ENCODE measurements at places on chromosomes 16 and 17.

GRCh38 chr17:17402558-17402957 lies 74.2 kb upstream of the MED9 start:
- no peak for DNase-seq

DNA sequence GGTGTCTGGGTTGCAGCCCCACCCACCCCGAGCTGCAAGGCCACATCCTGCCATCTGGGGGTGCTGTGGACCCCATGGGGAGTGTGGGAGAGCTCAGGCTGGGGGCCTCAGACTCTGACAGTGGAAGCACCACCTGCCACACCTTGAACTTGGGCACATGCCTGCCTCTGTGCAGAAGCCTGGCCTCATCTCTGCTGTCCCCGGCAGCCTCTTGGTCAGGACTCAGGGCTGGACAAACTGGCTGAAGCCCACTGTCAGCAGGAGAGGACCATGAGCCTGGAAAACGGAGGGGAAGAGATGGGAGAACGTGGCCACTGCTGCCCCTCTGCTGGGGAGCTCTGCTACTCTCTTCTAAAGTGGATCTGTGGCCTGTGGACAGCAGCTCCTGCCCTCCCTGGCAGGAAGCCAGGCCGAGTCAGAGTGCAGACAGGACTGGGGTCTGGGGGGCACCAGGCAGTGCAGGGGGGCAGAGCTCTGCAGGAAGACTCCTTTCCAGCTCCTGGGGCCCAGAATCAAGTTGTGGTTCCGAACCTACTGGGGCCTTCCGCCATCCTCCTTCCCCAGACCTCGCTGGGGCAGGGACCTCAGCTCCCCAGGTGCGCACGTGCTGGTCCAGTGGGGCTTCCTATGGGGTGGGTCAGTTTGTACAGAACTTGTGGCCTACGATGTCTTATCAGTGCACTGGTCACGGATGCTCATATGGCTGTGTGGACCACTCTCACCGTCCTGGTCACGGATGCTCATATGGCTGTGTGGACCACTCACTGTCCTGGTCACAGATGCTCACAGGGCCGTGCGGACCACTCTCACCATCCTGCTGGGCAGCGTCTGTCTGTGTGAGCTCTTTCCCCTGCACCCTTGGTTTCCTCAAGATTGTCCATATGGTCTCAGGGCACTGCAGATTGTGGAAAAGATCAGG lies 207.7 kb downstream of the LAT start:
- no peak for DNase-seq

- no peak for DNase-seq
Measured at GRCh38 chr17:28573521-28573920, 2.2 kb upstream of the PIGS start.

DNA sequence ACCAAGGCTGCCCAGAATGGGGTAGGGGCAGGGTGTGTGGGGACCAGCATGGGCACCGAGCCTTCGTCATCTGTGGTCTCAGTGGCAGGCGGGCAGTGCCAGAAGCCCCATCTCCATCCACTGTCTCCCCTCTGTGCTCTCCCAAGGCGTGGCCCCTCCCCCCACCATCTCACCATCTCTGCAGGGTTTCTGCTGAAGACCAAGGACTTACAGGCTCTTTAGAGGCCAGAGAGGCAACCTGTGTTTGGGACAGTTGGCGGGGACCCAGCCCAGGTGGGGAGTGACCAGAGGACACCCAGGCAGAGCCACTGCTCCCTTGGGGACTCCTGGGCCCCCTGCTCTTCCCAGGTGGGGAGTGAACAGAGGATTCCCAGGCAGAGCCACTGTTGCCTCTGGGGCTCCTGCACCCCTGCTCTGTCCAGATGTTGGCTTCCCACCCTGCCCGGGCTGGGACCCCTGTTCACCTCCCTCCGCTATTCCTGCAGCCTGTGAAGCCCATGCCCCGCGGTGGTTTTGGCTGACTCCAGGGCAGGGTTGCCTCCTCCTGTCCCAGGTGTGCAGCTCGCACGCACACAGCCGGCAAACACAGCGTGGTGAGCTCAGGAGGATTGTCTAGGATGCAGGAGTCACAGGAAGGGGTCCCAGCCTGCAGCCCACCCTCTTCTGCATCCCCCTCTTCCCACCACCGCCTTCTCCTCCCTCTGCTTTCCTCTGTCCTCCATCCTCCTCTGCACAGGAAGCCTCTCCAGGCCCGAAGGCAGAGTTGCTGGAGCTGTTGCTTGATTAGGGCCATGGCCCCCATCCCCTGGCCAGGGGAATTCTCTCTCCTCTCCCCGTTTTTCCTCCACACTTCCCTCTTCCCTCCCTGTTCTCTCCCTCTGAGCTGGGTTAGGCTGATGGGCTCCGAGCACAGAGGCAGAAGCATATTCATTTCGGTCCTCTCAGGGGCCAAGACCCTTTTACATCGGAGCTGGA lies 45.0 kb downstream of the SLC7A5 start:
- no peak for DNase-seq

DNA sequence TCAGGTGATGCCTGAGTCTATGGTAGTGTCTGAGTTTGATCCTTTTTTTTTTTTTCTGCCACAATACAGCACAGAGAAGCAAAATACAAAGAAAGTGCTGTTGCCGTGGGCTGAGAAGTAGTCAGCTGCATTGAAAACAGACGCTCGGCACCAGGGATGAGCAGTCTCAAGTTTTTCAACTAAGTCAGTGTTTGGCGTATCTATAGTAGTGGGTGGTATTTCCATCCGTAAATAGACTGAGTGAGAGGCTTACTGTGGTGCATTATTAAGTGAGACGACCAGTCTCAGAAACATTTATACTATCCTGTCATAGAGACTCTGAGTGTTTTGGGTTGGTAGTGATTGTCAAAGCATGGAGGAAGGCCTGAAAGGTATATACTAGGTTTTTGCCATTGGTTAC lies 221.3 kb downstream of the SNX29 start:
- no peak for DNase-seq

DNA sequence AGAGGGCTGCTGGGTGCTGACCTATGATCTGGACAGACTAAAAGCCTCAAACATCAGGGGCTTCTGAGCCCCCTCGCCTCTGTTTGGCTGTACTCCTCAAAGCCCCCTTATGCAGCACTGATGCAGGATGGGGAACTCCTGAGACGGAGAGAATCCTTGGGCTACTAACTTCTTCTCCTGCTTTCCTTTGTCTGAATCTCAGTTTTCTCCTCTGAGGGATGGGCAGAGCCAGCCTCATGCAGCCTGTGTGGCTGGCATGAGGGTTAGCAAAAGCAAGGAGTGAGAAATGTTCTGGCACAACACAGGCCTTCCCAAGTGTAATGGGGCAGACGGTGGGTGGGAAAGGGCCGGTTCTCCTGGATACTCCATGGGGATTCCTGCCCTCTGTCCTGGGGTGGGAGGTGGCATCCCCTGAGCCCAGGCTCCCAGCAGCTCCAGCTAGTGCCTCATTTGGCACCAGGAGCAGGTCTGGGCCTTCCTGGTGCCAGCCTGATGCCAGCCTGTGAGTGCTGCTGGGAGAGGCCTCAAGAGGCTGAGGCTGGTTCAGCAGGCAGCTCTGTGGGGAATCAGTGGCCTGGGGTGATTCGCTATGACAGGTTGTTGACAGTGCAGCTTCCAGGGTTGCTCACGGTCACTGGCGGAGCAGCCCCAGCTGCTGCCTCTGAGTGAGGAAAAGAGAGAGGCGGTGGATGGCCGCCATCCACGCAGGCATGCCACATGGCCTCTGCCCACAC lies 4.0 kb upstream of the BRD7 start:
- no peak for DNase-seq

DNA sequence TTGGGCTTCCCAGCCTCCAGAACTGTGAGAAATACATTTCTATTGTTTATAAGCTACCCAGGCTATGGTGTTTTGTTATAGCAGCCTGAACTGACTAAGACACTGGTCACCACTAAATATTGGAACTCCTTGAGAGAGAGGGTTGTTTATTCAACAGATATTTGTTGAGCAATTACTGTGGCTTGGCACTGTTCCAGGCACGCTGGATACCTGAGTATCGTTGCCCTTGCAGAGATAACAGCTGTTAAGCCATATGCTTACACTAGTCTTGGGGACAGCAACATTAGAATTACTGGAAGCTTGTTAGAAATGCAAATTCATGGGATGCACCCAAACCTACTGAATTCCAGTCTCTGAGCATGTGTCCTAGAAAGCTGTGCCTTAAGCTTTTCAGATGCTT lies 230.7 kb downstream of the HS3ST4 start:
- DNase-seq: no peak

DNA sequence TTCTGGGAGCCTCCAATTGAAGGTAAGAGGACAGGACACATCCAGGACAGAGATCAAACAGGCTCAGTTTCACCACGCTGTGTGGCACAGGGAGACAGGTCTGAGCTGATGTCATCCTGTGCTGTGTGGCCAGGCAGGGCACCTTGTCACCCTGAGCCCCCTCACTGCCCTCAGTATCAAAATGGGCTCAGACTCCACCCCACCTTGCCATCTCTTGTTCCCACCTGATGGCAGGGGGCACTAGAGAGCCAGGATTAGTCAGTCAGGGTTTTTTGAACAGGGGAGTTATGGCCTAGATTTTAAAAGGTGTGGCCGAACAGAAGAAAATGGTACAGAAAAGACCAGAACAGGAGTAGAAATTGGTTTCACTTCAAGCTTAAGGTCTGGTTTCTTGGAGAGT lies 2.6 kb downstream of the KAT2A start:
- DNase-seq: peak; percentile 42

GRCh38 chr17:1289695-1290094 lies 10.2 kb downstream of the TRARG1 start:
- no peak for DNase-seq

DNA sequence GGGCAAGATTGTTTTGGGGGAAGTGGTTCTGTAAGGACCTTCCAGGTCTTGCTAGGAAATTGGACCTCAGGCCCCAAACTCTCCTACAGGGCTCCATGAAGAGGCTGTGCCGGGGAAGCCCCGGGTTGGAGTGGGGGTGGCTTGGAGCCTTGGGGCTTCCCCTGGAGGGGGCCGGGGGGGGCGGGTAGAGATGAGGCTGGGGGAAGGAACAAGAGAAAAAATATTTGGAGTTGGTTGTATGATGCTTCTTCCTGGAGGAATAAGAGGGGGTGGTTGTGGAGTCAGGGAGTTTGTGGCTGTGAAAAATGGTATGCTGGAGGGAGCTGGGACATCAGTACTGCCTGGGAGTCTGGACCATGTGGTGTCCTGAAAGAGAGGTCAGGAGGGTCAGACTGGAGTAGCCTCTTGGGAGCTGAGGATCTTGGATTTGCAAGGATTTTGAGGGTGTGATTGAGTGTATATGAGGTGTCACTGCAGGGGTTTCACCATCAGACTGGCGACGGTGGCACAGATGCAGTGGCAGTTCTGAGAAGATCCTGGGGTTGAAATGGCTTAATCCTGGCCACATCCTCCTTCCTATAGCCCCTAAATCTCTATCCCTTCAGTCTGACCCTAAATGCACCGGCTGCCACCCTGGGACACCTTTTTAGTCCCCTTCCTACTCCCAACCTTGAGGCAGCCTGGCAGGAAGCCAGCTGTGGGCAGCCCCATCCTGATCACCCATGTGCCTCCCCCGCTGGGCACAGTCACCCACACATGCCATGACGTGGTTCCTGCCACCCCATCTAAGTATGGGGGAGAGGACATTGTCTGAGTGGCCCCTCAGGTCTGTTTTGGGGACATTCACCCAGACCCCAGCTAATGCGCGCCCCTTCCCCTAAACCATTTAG lies 10.9 kb downstream of the RARA start:
- DNase-seq: peak; percentile 74

- DNase-seq: no peak
Measured at GRCh38 chr16:57190136-57190535, 4.0 kb downstream of the RSPRY1 start.

GRCh38 chr16:64865069-64865696 lies 256.7 kb downstream of the CDH11 start:
- no peak for DNase-seq

DNA sequence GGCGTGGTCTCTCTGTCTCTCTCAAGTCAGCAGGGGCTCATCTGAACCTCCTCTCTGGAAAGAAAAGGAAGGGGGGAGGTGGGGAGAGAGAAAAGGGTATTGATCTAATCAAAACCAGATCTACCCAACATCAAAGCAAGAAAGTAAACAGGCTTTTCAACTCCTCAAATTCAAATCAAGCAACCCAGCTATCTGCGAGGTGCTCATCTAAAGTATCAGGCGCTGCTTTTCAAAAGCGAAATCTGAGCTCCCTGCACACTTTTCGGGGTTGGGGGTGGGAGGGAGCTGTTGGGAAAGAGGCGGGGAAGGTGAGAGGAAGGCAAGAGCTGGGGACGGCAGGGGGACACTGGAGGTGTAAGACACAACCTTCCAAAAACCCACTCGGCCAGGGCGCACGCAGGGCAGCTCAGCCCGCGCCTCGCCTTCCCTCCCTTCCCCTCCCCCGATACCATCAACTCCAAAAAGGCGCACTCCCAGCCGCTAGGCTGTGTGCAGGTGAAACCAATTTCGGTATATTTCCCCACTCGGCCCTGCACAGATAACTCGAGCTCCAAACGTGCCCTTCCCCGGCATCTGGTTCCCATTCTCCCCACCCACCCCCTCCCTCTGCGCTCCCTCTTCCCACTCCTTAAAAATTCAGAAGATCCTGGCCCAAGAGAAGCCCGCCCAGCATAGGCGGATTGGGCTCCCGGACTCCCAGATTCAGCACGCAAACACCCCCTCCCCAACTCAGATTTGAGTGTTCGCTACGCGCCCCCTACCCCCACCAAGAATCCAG lies 2.6 kb downstream of the AXIN2 start:
- DNase-seq: no peak

- DNase-seq: no peak
Measured at GRCh38 chr17:27379888-27380533, 76.2 kb upstream of the KSR1 start.

DNA sequence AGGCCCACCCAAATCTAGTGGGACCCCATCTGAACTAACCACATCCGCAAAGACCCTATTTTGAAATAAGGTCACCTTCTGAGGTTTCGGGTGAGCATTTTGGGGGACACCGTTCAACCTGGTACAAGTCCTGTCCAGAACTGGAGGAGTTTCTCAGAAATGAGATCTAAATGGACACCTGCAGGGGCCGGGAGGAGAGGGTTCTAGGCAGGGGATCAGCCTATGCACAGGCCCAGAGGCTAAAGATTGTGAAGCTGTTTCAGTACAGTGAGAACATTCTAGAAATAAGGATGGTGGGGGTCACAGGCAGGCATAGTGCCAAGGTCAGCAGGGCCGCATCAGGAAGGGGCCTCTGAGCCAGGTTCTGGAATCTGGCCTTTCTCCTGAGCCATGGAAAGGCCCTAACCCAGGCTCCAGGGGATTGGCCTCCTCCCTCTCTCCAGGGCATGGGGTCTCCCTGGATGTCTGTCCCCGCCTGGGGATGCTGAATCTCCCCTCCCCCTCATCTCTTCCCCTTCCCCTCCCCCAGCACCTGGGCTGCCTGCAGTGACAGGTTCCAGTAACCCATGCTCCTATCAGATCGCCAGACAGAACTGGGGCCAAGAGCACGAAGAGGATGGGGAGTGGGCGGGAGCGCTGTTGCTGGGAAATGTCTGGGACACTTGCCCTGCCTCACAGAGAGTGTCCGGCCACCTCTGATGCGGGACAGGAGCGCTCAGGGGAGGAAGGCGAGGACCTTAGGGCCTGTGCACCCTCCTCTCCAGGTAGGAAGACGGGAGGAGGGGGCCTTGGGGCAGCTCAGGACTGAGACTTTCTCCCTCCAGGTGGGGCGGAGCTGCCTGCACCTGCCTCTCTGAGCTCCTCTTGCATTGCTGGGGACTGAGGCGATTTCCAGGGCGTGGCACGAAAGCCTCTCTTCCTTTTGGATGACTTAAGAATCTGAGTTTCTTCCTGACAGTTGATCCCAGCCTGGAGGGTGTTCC lies 321.4 kb upstream of the TNRC6C start:
- DNase-seq: no peak

Data from activated CD4-positive, alpha-beta T cell treated with anti-CD3 and anti-CD28 coated beads, Interleukin-2, amount 50 U/mL, for 16 hours (primary cell).